Psoas muscle (tissue), 8 donors: ENCODE measurements at places on chromosomes 6 and 20. TPM values are rescaled to one million over a fixed set of nuclear protein-coding genes. Genes with fewer than 3 reads are reported as not detected.

TNFRSF6B gene
- 16.1 TPM for polyA plus RNA-seq

ADGRF1 gene
- polyA plus RNA-seq = not detected

PROKR2 gene
- polyA plus RNA-seq = not detected

C20orf202 gene
- polyA plus RNA-seq = 0.10 TPM

PNPLA1 gene
- polyA plus RNA-seq = 0.05 TPM

AIF1 gene
- polyA plus RNA-seq = 5.7 TPM

SAMD3 gene
- not detected for polyA plus RNA-seq

BIRC7 gene
- polyA plus RNA-seq = not detected

PTCRA gene
- polyA plus RNA-seq = 0.09 TPM

MED20 gene
- 18.5 TPM for polyA plus RNA-seq

SLC35D3 gene
- not detected for polyA plus RNA-seq

LRRC73 gene
- 0.29 TPM for polyA plus RNA-seq

PTPRA gene
- polyA plus RNA-seq = 8.2 TPM

KCNK5 gene
- polyA plus RNA-seq = 0.12 TPM

EFCAB8 gene
- polyA plus RNA-seq = 0.03 TPM

SGK2 gene
- polyA plus RNA-seq = 0.04 TPM

HFE gene
- polyA plus RNA-seq = 0.32 TPM
